Urinary bladder (tissue), 4 donors: ENCODE measurements at places on chromosomes 13 and 19. TPM values are rescaled to one million over a fixed set of nuclear protein-coding genes. Genes with fewer than 3 reads are reported as not detected.

DNA sequence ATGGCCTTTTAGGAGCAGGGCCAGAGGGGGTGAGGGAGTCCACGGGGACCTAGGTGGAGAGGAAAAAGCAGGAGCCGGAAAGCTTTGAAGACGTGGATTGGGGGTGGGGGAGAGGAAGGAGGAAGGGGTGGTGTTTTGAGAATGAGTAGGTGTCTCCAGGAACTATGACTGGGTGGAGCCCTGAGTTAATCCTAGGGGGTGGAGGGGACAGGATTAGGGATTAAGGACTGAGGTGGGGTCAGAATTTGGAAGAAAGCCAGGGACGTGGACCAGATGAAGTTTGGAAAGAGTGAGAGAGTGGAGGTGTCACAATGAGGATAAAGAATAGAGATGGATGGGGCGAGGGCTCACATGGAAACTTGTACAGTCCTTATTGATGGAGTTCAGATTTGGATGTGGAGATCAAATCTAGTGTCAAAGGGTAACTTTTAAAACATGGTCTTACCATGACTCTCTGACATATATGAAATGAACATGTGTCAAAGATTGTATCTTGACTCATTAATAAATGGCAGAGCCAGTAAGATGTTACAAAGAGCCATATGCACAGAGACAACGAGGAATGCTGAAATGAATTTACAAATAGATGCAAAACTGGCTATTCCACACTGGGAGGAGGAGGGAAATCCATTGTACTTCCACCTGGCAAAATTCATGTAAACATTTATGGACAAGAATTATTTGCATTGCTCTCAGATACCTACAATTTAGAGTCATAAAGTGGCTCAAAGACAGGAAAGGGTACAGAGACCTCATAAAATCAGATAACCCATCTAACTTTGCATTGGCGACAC is 1.7 kb upstream of the KLK13 start:
- DNase-seq = no peak

DNA sequence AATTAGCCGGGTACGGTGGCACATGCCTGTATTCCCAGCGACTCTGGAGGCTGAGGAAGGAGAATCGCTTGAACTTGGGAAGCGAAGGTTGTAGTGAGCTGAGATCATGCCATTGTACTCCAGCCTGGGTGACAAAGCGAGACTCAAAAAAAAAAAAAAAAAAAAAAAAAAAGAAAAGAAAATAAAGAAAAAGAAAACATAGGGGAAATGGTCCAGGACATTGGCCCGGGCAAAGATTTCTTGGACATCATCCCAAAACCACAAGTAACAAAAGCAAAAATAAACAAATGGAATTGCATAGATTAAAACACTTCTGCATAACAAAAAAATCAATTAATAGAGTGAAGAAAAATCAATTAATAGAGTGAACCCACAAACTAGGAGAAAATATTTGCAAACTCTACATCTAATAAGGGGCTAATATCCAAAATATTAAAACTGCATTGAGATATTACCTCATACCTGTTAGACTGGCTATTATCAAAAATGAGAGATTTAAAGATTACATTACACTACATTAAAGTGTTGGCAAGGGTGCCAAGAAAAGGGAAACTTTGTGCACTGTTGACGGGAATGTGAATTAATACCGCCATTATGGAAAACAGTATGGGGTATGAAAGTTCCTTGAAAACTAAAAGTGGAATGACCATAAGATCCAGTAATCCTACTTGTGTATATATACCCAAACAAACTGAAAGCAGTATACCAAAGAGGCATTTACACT is 18.5 kb upstream of the ABCC4 start:
- DNase-seq = no peak

DNA sequence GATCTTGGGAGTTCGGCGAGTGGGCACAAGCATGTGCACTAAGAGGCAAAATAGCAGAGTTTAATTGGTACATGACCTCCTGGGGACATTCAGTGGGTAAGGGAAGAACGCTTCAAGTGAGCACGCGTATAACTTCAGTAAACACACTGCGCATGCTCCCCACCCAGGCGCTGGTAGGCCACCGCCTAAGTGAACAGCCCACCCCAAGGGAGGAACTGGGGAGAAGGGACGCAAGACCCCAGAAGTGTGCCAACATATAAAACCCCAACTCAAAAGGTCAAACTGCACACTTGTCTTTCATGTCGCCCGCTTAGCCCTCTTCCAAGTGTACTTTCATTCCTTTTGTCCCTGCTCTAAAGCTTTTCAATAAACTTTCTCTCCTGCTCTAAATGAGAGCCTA is 10.5 kb upstream of the NTN5 start:
- DNase-seq = no peak

- no peak for DNase-seq
Measured at GRCh38 chr13:37011002-37011401, 10.4 kb downstream of the EXOSC8 start.

- DNase-seq = peak; percentile 47
Measured at GRCh38 chr13:30421093-30422053, 920 bp upstream of the UBE2L5 start.

Gene OR7C1
- 0.01 TPM for polyA plus RNA-seq

Gene SLITRK5
- 0.08 TPM for polyA plus RNA-seq

- DNase-seq = no peak
Measured at GRCh38 chr19:43639519-43640423, at the start of gene CADM4. TSS of gene CADM4 (minus strand) at chr19:43639850. CDS start at chr19:43639790, 60 bp downstream.

GRCh38 chr19:11767633-11768133 is 883 bp downstream of the ZNF441 start:
- no peak for DNase-seq
